ENCODE measurements at places on chromosomes 12 and 14. TPM values are rescaled to one million over a fixed set of nuclear protein-coding genes. Genes with fewer than 3 reads are reported as not detected.

DNA sequence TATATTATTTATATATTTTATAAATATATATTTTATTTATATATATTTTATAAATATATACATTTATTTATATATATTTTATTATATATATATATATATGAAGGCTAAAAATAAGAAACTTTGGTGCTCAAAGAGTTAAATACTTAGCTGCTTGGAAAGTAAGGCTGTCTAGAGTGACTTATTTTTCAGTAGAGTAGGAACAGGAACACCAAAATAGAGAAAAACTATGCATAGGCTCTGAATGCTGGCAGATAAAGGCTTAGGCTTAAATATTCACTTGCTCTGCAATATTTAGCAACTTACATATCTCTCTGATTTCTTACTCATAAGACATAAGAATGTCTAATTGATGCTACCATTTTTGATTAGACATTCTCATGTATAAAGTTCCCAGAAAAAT, 991.2 kb downstream of the VRK1 start:
- 0 out of 2 replicates have a peak, but pooled peaks cover under 1% of the 10 kb centered on the region for H3K4me1 ChIP-seq
- H3K4me3 ChIP-seq: no peak overlapping the region
- H3K27ac ChIP-seq: no peak overlapping the region
- H3K27me3 ChIP-seq: no peaks in the 10 kb centered on the region
- H3K36me3 ChIP-seq: peaks cover 4% of the 10 kb centered on the region

DNA sequence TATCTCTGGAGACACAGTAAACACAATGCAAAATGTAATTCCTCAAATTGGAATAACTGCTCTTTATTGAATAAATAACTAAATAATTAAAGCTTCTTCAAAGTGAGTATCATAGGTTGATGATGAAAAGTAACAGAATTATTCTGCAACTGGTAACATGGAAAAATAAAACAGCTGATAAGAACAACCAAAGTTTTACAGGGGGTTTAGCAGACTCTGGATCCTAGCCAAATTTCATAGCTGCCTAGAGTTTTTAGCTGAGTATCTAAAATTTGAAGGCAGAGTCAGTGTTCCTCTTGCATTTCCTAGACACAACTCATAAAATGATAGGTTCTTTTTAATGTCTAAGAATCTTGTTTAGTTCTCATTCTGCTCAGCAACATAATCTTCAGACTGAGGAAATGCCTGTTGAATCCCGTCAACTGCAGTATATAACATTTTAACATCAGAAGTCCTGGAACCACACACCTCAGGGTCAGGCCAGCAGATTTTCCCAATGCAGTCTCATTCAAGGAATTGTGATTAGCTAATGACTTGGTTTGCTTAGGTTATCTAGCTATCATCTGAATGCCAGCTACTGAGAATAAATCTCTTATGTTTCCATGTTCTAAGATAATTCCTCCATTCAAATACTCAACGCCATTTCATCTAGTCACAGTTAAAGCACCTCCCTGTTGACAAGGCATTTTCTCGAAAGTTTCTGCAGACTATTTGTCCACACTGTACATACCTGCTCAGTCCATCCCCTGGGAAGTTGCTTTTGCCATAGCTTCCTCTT, 411.6 kb downstream of the BCAT1 start:
- no peak for DNase-seq
- H3K4me3 ChIP-seq: no peak overlapping the region
- peaks cover 30% of the 10 kb centered on the region for H3K4me1 ChIP-seq
- no peaks in the 10 kb centered on the region for H3K27me3 ChIP-seq
- no peak overlapping the region for H3K27ac ChIP-seq
- no peaks in the 10 kb centered on the region for H3K36me3 ChIP-seq

DNA sequence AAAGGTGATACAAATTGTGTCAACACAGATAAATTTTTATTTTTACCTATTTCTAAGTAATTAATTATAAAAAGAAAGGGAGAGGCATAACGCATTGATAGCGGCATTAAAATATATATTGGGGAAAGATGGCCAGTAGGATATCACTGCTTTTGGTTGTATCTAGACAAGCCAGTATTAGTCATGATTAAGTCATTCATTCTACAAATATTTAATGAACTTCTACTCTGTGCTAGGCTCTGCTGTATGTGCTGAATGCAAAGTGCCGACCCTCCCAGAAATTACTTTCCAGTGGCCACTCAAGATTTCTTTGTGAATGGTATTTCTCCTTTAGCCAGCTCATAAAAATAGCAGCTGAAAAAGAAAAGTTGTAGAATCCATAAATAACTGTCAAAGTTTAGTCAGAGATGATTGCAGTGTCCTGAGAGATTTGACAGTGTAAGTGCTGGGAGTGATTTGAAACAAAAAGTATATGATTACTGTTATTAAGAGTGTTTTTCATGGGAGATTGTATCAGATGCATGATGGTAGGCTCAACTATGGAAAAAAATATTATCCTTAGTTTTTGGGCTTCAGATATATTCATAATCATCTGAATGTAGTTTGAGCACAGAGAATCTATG, 133.2 kb downstream of the MGAT4C start:
- no peak for DNase-seq
- no peaks in the 10 kb centered on the region for H3K36me3 ChIP-seq
- H3K4me3 ChIP-seq: no peak overlapping the region
- H3K27me3 ChIP-seq: no peaks in the 10 kb centered on the region
- H3K4me1 ChIP-seq: no peaks in the 10 kb centered on the region

- DNase-seq: no peak
- no peaks in the 10 kb centered on the region for H3K36me3 ChIP-seq
- peaks cover 15% of the 10 kb centered on the region for H3K4me1 ChIP-seq
- H3K4me3 ChIP-seq: no peak overlapping the region
- H3K27me3 ChIP-seq: no peaks in the 10 kb centered on the region
Observed at GRCh38 chr14:72430457-72430856, 463.4 kb downstream of the DPF3 start.

DNA sequence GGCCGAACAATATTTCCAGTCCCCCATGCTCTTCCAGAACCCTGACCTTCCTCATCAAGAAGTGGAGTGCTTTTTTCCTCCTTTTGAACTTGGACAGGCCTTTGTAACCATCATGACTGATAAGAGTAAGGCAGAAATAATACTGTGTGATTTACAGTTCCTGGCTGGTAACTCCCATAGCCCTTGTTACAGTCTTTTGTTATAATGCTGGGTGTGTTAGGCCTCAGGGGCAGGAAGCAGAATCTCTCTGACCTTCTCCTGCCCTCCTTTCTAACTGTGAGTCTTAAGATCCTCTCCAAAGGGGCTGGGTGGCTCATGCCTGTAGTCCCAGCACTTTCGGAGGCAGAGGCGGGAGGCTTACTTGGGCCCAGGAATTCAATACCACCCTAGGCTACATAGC, 59.5 kb downstream of the BCAT1 start:
- H3K4me1 ChIP-seq: peaks cover 25% of the 10 kb centered on the region
- H3K36me3 ChIP-seq: peaks cover 43% of the 10 kb centered on the region
- no peak overlapping the region for H3K4me3 ChIP-seq
- no peaks in the 10 kb centered on the region for H3K27me3 ChIP-seq

DNA sequence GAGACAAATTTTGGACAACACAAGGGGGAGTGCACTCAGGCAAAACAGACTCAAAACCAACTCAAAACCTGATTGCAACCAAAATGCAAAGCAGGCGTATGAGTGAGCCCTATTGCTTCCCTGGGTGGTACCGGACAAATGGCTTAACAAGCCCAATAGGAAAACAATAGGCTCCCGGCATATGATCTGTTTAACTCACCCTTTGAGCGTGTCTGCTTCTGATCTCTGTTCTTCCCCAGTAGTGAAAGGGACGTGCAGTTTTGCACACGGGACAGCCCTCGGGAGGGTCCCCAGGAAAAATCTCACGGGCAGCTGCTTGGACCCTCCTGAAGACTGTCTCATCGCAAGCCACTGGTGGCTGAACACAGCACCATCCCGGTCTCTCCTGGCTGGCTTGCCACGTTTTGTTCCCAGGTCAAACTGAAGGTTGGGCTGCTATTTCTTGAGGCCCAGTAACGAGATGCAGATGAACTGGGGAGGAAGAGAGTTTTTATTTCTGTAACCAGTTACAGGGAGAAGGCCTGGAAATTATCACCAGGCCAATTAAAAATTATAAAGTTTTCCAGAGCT, 9.9 kb downstream of the SOAT2 start:
- H3K4me3 ChIP-seq: no peak overlapping the region
- H3K27ac ChIP-seq: no peak overlapping the region
- 0 out of 2 replicates have a peak, but pooled peaks cover 2% of the 10 kb centered on the region for H3K4me1 ChIP-seq
- peaks cover 19% of the 10 kb centered on the region for H3K27me3 ChIP-seq
- DNase-seq: no peak

GRCh38 chr14:19902409-19902808, 18.0 kb upstream of the OR4K5 start:
- H3K36me3 ChIP-seq: peaks cover 86% of the 10 kb centered on the region
- DNase-seq: no peak
- no peaks in the 10 kb centered on the region for H3K4me1 ChIP-seq
- H3K27me3 ChIP-seq: peaks cover 9% of the 10 kb centered on the region
- no peak overlapping the region for H3K4me3 ChIP-seq
- H3K27ac ChIP-seq: no peak overlapping the region

- H3K4me3 ChIP-seq: no peak overlapping the region
- peaks cover 8% of the 10 kb centered on the region for H3K4me1 ChIP-seq
- no peak for DNase-seq
Observed at GRCh38 chr12:26798023-26798422, 35.0 kb downstream of the ITPR2 start.

GYS2 gene
- not detected for total RNA-seq

TAS2R10 gene
- total RNA-seq: not detected

ZBTB39 gene
- total RNA-seq: 23.0 TPM

RNU6-7 gene
- not detected for total RNA-seq

SIX6 gene
- total RNA-seq: 0.07 TPM

CLEC2A gene
- 3.5 TPM for total RNA-seq

All from WTC11 (cell line).